ENCODE measurements at places on chromosomes 1 and 21. TPM values are rescaled to one million over a fixed set of nuclear protein-coding genes. Genes with fewer than 3 reads are reported as not detected.

HCN3 gene
- 2.4 TPM for total RNA-seq

DNA sequence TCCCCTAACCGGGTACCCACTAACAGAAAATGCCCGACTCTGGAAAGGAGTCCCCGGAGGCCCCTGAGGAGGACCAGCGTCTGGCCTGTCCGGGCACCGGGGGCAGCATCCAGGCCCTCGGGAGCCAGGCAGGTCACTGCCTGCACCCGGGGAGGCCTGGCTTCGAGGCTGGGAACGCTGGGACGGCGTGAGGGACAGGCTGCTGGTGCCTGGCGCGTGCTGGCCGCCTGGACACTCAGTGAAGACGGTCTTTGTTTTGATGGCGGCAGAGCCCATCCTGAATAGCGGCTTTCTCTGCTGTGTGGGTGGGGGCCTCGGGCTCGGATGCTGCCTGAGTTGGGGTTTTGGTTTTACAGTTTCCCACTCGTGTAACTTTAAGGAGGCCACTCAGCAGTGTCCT, 37.6 kb downstream of the PRKCZ start:
- H3K4me3 ChIP-seq = no peak overlapping the region
- H3K27ac ChIP-seq = no peak overlapping the region
- no peaks in the 10 kb centered on the region for H3K4me1 ChIP-seq
- peaks cover 43% of the 10 kb centered on the region for H3K27me3 ChIP-seq
- H3K36me3 ChIP-seq = no peaks in the 10 kb centered on the region

ALX3 gene
- total RNA-seq = not detected

DNA sequence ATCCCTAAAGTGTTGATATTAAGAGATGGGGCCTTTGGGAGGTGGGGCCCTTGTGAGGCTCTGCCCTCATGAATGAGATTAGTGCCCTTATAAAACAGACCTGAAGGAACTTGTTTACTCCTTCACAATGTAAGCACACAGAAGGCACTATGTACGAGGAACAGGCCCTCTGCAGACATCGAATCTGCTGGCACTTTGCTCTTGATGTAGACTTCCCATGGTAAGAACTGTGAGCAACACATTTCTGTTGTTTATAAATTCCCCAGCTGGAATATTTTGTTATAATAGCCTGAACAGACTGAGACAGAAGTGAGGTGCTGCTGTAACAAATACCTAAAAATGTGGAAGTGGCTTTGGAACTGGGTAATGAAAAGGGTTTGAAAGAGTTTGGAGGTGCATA, 193.2 kb downstream of the TGFB2 start:
- DNase-seq = no peak
- H3K4me3 ChIP-seq = no peak overlapping the region
- H3K4me1 ChIP-seq = no peaks in the 10 kb centered on the region
- peak overlapping the region; percentile 28 for H3K27ac ChIP-seq
- H3K27me3 ChIP-seq = no peaks in the 10 kb centered on the region
- no peaks in the 10 kb centered on the region for H3K36me3 ChIP-seq

SEC22B gene
- total RNA-seq = 22.5 TPM

- no peak overlapping the region for H3K27ac ChIP-seq
- no peak overlapping the region for H3K4me3 ChIP-seq
- no peaks in the 10 kb centered on the region for H3K27me3 ChIP-seq
- no peaks in the 10 kb centered on the region for H3K36me3 ChIP-seq
- peaks cover 15% of the 10 kb centered on the region for H3K4me1 ChIP-seq
Measured at GRCh38 chr1:48035371-48036141, 38.4 kb upstream of the TRABD2B start.

- no peak overlapping the region for H3K27ac ChIP-seq
- H3K36me3 ChIP-seq = no peaks in the 10 kb centered on the region
- no peaks in the 10 kb centered on the region for H3K27me3 ChIP-seq
- no peak overlapping the region for H3K4me3 ChIP-seq
- no peak for DNase-seq
- H3K4me1 ChIP-seq = no peaks in the 10 kb centered on the region
Measured at GRCh38 chr1:94285031-94285654, 47.8 kb upstream of the ARHGAP29 start.

All from tibial nerve (tissue), 4 donors.